PC-9 (cell line): ENCODE measurements at places on chromosomes 2 and 18.

- DNase-seq: no peak
Measured at GRCh38 chr2:69914950-69915945, at the start of gene MXD1. Gene MXD1, plus strand, starts transcription at chr2:69915109. Its CDS starts 222 bp downstream, at chr2:69915331.

GRCh38 chr2:143468341-143468888 is 339.2 kb downstream of the ARHGAP15 start:
- DNase-seq: no peak

DNA sequence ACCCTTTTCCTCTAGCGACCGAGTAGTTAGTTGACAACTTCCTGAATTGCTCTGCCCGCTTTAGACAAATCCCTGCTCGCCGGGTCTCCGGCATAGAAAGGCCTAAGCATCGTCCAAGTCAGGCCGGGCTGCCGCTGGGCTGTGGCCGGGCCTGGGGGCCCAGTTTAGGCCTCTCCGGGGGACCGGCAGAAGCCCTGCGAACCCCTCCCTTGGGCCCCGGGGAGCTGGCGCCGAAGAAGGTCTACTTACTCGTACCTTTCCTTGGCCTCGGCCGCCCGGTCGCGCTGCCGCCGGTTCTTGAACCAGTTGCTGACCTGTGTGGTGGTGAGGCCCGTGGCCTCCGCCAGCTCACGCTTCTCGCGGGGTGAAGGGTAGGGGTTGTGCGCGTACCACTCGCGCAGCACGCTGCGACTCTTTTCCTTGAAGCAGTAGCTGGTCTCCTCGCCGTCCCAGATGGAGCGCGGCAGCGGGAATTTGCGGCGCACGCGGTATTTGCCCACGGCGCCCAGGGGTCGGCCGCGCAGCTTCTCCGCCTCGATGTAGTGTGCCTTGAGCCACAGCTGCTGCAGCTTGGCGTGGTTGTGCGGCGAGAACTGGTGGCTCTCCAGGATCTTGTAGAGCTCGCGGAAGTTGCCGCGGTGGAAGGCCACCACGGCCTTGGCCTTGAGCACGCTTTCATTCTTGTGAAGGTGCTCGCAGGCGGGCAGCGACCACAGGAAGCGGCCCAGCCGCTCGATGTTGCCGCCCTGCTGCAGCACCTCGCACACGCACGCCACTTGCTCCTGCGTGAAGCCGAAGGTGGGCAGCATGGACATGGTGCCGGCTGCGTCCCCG is 739 bp downstream of the SIX2 start:
- peak; percentile 58 for DNase-seq

- no peak for DNase-seq
Measured at GRCh38 chr2:120873958-120874887, 138.6 kb downstream of the GLI2 start.
